ENCODE measurements at places on chromosomes 2 and 18.
A peak's percentile ranks its signal among the peaks of the same experiment; 100 is the strongest.

- DNase-seq = no peak
Observed at GRCh38 chr2:17813010-17813741, 3.1 kb upstream of the MSGN1 start.

- no peak for DNase-seq
Observed at GRCh38 chr18:33957707-33958106, 267.0 kb downstream of the NOL4 start.

DNA sequence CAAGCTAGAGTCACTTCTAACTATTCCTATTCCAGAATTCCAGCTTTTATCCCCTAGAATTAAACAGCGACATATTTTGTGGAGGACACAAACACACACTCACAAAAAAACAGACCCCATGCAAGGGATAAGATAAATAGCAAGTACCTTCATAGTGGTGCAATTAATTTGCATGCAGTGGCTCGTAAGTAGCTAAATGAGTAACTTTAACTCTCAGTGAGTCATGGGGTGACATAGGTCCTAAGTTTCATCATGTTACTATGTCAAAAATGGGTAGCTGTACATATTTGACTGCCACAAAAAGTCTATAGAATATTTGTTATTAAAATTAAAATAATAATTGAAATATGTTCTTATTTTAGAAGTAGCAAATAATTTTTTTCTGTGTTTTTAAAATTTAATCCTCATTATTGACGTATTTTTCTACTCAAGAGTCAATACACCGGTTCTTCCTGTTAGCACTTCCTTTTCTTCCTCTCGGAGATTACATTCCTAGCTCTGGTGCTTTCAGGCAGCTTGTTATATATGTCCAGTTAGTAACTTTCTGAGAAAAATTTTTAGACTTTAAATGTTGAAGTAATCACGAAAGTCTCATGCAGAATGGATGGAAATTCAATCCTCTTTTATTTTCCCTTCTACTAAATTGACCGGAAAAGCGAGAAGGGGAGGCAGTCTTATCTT, 247.0 kb downstream of the KCNH7 start:
- no peak for DNase-seq

DNA sequence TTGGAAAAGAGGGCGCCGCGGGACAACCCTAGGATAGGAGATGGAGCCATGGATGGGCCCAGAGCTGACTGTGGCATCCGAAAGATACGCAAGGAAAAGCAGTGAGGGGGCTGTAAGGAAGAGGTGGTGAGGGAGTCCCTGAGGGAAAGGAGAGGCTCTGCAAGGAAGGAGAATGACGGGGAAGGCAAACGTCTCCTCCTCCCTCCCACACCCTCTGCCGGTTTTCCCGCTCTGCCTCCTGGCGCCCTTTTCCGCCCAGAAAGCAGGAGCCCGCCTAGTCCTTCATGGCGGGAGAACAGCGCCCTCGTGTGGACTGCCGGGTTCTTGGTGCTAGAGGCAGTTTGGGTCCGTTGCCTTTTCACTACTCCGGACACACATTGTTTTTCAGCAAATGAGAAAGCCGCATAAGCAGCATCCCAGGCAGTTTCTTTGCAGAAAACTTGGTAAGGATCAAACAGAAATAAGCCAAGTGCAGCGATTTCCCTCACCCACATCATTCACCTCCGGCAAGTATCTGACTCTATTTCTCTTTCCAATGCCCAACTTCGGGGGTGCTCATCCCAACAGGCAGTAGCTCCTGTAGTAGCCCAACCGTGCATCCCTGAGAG, 200.4 kb downstream of the INO80D start:
- peak; percentile 30 for DNase-seq

DNA sequence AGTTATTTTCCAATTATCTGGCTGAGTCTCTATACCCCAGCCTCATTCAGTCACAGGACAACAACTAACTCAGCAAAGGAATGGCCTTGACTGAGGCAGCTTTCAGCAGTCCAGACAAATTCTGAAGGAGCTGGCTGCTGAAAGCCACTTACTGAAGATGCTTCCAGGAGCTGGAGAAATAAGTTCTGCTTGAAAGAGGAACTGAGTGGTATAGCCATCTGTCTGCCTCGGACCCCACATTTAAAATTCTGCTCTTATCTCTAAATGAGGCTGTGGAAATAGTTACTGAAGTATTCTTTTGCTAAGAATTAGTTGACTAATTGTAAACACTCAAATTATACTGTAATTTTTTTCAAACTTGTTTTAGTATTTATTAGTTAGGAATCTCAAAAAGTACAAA, 9.1 kb upstream of the GPD2 start:
- DNase-seq = no peak

DNA sequence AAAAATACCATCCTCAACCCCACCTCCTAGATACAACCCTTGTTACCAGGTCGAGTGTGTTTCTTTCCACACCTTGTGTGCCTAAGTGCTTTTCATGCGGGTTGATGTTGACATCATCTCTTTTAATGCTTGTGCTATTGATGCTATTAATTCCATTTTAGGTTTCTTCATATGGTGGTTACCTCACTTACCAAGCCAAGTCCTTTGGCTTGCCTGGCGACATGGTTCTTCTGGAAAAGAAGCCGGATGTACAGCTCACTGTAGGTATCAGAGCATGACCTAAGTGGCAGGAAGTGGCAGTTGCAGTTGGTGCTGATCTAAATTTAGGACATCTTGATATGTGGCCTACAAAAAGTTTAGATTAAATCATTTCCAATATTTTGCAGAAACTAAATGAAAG, 149.9 kb upstream of the TTC39C start:
- peak; percentile 51 for DNase-seq

DNA sequence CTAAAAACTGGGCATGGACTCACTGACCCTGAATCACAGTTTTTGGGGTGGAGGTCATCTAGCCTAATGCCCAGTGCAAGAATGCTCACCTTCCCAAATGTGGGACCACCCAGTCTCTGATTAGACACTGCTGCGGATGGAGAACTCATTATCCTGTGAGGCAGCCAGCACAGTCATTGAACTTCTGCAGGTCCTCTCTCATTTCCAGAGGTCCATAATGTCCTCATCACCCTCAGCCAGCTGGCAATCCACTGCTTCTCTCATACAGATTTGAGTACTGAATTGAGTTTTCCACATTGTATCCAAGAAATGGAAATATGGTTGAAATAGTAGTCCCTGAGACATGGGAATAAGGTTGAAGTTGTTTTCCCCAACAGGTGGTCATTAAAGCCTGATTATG, 5.0 kb upstream of the MYO5B start:
- no peak for DNase-seq

- no peak for DNase-seq
Observed at GRCh38 chr2:72828840-72829507, 3.1 kb upstream of the EXOC6B start.

DNA sequence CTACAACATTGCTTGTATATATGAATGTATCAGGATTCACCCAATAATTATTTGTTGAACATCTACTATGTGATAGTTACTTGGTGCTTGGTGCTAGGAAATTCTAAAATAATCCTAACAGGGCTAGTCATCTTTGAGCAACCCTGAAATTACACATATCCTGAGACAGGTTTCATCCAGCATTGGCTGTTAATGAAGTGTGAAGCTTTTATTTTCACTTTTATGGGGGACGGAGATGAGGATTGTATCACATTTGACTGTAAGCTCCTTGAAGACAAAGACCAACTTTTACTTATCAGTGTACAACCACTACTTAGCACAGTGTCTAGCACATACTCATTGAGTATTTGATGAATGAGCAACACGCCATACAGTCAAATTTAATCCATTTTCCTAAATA, 6.8 kb upstream of the GALM start:
- DNase-seq = no peak

DNA sequence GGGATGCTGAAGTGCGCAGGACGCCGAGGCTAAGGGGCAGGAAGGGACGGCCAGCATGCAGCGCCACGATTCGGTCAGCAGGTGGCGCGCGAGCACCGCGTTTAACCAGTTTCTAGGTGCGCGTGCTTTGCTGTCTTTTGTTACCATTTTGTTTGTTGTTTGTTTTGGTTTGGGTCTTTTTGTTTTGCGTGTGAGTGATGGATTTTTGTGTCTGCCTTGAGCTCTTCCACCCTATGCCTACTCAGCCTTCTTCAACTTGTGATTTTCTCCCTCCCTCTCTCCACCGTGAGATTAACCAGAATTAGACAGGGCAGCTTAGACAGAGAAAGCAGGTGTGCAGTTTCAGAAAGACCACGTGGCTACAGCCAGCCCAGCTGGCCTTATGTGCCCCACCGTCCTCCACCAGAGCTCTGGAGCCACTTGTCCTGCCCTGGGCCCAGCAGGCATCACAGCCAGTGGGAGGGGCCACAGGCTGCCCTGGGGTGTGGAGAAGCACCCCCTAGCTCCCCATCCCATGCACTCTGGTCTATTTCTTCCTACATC, 180.2 kb downstream of the RNF144A start:
- peak; percentile 66 for DNase-seq

GRCh38 chr2:226184540-226184939, 615.1 kb downstream of the IRS1 start:
- no peak for DNase-seq

- no peak for DNase-seq
Observed at GRCh38 chr2:27973592-27973991, 83.1 kb downstream of the BABAM2 start.

GRCh38 chr2:131168538-131168937, 40.8 kb upstream of the POTEE start:
- no peak for DNase-seq

DNA sequence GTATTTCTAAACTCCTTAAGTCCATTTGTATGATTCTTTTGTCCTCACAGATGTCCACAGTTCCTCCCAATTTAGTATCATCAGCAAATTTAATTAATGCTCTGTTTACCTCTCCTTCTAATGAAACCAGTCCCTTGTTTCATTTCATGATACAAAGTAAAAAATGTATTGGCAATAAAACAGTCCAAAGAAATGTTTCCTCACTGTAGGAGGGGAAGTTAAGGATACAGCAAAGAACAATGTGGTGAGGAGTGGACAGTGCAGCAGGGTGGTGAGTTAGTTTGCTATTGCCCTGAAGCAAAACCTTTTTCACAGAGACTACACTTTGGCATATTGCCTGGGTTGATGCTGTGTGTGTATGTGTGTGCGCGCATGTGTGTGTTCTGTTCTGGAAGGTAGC, 401.5 kb downstream of the ARHGAP15 start:
- DNase-seq = no peak

- DNase-seq = no peak
Observed at GRCh38 chr2:171958475-171958874, 36.2 kb downstream of the HAT1 start.

DNA sequence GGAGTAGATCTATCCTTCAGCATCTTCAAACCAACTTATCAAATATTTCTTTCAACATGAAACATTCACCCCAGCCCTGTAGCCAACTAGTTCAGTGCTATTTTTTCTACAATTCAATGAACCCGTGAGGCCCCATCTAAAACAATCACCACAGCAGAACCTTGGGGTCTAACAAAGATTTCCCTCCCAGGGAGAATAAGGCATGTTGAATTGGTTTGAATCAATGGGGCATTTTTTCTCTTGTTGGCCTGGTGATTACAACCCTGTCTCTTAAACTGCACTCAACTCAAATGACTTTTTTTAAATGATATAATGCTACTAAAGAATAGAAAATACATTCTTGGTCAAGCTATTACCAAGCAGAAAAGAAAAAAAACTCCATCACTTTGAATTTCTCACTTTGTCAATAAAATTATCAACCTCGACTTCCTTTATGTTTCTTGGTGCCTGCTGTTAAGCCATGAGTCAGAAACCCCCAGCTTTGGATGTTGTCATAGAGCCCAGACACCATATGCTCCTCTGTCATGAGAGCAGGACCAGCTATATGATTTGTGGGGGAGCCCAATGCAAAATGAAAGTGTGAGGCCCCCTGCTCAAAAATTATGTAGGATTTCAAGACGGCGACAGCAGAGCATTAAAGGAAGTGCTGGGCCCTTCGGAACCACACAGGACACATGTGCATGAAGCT, 282.4 kb downstream of the MEIS1 start:
- DNase-seq = no peak

DNA sequence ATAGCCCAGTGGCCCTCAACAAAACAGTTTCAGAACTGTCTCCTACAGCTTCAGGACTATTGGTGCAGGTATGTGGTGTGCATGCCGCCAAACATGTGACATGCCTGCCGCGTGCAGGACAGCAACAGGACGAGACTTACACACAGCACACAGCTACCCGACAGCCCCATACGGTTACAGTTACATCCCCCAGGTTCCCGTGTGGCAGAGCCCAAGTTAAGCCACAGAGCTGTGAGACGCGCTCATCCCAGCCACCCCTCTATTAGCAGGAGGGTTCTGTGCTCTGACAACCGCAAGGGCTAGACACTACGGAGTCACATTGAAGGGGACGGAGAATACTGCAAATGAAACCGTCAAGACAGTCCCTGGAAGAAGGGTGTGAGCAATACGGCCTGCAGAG, 16.4 kb upstream of the TUBB6 start:
- no peak for DNase-seq

- DNase-seq = no peak
Observed at GRCh38 chr2:216508229-216508628, 9.6 kb downstream of the RPL37A start.

GRCh38 chr2:180728928-180729559, 251.4 kb upstream of the UBE2E3 start:
- no peak for DNase-seq

DNA sequence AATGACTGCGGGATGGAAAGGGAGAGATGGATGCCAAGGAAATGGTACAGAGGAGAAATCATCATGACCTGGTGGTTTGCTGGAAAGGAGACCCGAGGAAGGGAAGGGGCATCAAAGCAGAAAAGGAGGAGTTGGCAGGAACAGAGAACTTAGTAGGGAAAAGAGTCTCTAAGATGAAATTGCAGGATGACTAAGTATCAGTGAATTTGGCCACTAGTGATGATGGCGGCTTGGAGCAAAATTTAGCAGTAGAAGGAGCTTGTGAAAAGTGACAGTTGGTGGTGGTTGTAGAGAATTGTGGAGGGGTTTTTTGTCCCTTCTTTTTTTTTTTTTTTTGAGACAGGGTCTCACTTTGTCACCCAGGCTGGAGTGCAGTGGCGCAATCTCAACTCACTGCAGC, 10.1 kb downstream of the METAP1D start:
- DNase-seq = no peak

Data from CD4-positive, alpha-beta T cell treated with Interleukin-6 at 100 ng/mL for 8 hours (primary cell).